Activated T-cell treated with anti-CD3 and anti-CD28 coated beads for 1 hour (primary cell): ENCODE measurements at places on chromosomes 12 and 14.

DNA sequence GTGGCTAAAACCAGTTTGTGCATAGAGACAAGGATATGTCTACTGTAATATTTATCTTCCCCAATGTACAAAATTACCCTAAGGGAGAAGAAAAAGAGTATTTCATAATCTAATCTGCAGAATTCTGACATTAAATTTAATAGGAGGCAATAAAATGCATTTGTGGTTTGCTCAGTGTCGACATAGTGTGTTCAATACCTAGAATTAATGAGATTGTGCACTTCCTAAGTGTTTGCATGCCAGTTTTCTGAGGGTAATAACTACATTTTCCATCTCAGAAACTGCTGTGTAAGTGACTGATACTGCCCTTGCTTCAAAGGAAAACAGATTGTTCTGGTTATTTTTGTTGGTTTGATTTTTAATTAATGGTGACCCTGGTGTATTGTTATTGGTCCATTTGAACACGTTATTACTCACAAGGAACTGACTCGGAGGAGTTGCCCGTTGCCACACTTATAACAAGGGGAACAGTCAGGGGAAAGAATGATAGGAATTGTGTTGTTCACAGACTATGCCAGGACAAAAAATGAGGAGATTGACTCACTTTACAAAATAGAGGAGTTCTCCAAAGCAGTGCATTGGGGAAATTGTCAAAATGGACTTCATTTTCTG, 960.3 kb upstream of the TMEM132C start:
- no peak for DNase-seq

- DNase-seq = no peak
Measured at GRCh38 chr12:10563002-10563401, 50.4 kb downstream of the MAGOHB start.

GRCh38 chr14:49551569-49551968, 34.6 kb downstream of the RPS29 start:
- DNase-seq = no peak

DNA sequence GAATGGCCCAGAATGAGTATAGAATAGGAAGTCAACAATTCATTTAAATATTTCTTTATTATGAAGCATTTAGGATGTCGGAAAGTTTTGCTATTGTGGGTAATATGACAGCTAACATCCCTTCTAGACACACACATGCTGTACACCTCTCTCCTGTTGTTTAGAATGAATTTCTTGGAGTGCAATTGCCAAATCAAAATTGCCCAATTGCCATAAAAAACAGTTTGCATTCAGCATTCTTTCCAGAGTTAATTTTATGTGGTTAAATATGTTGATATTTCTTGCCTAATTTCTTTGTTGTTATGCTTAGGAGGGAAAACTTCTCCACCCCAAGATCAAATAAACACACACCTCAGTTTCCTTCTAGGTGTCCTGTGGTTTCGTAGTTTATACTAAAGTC, 16.9 kb upstream of the SMCO2 start:
- DNase-seq = no peak

DNA sequence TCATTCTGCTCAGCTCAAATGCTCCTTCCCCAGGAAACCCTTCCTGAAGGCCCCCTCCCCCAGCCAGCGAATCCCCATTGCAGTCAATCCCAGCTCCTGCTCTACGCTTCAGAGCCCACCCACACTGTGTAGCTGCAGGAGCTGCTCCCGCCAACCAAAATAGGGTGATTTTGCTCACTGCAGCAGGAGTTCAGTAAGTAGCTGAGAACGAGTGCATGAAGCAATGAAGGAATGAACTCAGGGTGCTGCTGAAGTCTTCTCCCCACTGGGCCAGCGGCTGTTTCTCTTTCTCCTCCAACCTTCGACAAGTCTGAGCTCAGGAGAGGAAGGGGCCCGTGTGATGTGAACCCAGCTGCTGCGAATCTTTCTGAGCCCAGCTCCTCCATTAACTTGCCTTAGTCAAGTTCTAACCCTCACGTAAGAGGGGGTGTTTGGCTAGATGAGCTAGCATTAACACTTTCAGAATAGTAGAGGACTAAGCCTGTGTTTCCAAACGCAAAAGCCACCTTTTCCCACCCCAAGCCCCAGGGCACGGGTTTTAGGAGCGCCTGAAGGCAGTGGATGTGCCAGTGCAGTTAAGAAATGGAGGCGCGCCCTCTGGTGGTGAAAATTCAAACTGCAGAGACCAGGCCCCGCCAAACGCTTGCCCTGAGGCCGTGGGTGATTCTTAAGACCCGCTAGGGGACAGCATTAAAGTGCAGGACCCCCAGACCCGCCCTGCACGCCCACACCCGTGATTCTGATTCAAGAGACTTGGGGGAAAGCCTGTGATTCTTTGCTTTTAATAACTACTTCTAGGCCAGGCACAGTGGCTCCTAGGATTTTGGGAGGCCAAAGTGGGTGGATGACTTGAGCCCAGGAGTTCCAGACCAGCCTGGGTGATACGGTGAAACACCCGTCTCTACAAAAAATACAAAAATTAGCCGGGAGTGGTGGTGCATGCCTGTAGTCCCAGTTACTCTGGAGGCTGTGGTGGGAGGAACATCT, 11.9 kb upstream of the SERPINA4 start:
- peak; percentile 40 for DNase-seq

DNA sequence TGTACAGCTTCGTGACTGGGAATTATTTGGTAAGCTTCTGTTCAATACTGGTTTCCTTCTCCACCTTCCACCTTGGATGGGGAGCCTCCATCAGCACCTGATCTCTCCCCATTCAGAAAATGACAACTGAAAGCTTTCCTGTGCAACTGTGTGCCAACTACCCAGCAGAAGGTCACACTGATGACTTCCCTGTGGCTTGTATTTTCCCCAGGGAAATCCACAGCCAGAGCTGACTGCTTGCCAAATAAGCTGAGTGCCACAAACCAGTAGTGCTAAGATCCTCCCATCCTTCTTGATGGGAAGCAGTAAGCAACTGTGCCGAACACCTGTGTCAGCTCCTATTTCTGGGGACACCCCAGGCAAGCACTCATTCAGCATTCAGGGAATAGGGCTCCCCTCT, 257.2 kb upstream of the SOX5 start:
- no peak for DNase-seq

- no peak for DNase-seq
Measured at GRCh38 chr12:119071638-119072231, 90.4 kb downstream of the SRRM4 start.

DNA sequence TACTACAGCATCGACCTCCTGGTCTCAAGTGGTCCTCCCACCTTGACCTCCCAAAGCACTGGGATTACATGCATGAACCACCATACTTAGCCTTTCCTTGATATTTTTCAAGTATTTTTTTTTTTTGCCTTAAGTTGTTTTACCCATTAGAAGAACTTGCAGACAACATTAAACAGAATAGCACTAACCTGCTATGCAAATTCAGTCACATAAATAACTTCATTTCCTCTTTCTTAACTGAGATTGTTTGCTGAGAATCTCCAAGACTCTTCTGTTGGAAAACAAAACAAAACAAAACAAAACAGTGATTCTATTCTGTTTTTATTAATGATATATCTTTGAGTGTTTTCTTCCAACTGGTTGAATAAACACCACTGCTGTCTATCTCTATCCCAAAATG, 115.9 kb upstream of the IFNG-AS1 start:
- no peak for DNase-seq

GRCh38 chr12:110073049-110073831, 24.9 kb upstream of the C12orf76 start:
- peak; percentile 6 for DNase-seq
